ENCODE measurements at places on chromosomes 5 and 9.

- no peak for DNase-seq
Observed at GRCh38 chr9:11663913-11664312, 1029.3 kb upstream of the TYRP1 start.

- no peak for DNase-seq
Observed at GRCh38 chr9:70609011-70609410, 194.6 kb upstream of the KLF9 start.

DNA sequence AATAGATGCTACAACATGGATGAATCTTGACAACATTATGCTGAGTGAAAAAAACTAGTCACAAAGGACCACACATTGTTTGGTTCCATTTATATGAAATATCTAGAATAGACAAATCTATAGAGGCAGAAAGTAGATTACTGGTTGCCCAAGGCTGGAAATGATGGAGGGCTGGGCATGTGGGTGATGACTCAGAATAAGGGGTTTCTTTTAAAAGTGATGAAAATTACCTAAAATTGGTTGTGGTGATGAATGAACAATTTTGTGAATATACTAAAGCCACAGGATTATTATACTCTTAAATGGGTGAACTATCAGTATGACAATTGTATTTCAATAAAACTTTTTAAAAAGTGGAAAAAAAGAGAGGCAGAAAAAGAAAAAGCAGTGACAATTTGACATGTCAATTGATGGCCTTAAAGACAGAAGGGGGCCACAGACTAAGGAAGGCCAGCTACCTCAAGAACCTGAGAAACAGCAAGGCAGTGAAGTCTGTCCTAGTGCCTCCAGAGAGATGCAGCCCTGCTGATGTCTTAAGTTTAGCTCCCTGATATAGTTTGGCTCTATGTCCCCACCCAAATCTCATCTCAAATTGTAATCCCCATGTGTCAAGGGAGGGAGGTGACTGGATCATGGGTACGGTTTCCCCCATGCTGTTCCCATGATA lies 182.7 kb downstream of the PIK3R1 start:
- no peak for DNase-seq

- no peak for DNase-seq
Observed at GRCh38 chr5:118723021-118723338, 265.4 kb downstream of the DTWD2 start.

GRCh38 chr5:116274251-116274650 lies 189.4 kb downstream of the COMMD10 start:
- DNase-seq, result no peak

GRCh38 chr5:67245259-67245846 lies 48.8 kb upstream of the CD180 start:
- no peak for DNase-seq

GRCh38 chr5:24059006-24059405 lies 551.6 kb downstream of the PRDM9 start:
- DNase-seq, result no peak

GRCh38 chr9:84900421-84900820 lies 230.9 kb downstream of the NTRK2 start:
- DNase-seq, result no peak

DNA sequence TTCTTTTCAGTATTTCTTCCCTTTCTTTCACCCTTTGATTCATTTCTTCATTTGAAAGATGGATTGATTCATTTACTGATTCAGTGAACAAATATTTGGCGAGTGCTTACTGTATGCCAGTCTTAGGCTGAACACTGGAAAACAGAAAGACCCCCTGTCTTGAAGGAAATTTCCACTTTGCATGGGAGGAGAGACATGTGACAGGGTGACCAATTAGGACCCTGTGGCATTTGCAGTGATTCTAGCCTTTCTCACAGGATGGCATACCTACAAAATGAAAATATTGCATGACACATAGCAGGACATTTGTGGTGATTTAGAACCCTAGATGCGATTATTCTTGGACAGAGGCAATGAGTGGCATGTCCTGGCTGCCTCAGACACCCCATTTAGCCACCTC lies 407.2 kb upstream of the SGCD start:
- no peak for DNase-seq

- DNase-seq, result no peak
Observed at GRCh38 chr5:10735569-10736276, 25.3 kb downstream of the DAP start.

- DNase-seq, result no peak
Observed at GRCh38 chr5:138936968-138937345, 61.8 kb upstream of the LRRTM2 start.

GRCh38 chr9:123420592-123421111 lies 64.7 kb downstream of the CRB2 start:
- no peak for DNase-seq

DNA sequence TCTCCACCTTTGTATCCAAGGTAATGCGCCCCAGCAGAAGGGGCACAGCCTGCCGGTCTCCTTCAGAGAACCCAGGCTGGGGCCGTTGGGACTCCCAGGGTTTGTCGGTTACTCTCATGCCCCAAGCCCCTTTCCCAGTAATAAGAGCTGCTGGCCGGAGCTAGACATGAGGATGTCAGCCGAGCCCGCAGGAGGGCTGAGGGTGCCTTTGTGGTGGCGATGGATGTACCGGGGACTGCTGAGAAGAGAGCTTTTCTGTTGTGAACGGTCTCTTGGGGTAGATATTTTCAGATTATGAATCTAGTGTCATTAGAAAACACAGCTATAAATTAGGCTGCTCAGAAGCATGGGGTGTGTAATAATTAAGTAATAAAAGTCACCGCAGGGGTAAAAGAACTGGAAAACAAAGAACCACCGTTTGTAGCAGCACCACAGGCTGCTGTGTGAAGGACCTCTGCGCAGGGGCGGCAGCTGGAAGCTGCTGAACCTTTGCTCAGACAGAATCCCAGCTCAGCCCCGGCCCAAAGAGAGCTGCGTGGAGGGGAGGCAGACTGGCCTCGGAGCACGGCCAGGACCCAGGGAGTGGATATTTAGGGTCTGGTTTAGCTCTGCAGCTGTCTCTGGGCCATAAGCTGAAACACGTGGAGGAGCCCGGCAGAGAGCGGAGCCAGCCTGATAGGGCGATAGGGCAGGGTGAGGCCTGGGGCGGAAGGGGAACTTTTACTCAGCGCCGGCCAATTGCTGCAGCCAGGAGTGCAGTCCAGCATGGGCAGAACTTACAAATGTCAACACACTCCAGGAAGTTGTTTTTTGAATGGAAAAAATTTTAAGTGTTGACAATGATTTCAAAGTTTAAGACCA lies 50.5 kb upstream of the BARHL1 start:
- DNase-seq, result peak; percentile 37

DNA sequence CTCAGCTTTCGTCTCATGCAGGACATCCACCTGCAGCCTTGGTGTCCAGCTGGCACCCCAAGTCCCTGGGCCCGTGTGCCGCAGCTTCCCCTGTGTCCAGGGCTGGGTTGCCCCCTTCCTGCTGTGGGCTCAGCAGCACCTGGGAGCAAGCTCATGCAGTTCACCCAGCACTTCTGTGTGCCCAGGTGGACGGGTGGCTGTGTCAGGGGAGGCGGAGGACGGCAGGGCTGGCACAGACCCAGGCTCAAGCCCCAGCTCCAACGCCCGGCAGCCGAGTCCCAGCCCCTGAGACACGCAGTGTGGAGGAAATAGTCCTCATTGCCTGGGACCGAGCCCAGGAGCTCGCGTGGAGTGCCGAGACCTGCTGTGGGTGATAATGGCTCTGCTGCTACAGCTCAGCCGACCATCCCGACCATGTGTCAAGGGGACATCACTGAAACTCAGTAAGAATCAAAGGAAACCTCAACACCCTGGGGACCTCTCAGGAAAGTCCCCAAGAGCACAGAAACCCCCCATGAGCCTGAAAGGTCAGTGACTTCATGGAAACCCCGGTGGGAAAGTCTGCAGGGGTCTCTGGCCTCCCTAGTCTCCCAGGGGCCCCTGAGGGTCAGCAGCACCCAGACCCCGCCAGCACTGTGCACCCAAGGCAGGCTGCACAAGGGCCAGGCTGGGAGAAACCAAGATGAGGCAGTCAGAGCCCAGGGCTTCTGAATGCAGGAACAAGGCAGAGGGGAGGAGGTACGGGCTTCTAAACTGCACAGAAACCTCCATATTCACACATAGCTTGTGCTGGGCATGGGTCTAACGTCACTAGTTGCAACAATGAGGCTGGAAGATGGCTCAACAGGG lies 38.8 kb downstream of the LPCAT1 start:
- no peak for DNase-seq

- DNase-seq, result no peak
Observed at GRCh38 chr9:76027416-76027815, 136.9 kb downstream of the PCSK5 start.

GRCh38 chr5:112933651-112934365 lies 11.8 kb upstream of the REEP5 start:
- no peak for DNase-seq

DNA sequence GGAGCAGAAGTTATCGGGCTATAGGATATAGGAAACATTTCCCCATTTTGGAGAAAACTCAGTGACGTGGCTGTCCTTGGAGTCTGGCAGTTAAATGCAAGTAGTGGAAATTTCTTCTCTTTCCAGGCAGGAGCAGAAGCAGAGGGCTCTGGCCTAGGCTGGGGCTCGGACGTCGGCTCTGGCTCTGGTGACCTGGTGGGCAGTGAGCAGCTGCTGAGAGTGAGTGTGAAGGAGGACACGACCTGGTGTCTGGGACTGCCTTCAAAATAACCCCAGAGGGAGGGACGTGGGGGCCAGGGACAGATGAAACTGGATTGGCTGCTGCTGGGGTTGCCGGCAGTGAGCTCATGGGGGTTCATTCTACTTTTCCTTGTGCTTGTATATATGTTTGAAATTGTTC lies 79.5 kb downstream of the COL15A1 start:
- DNase-seq, result no peak

- DNase-seq, result no peak
Observed at GRCh38 chr5:178788381-178789085, 58.1 kb upstream of the ZNF354A start.
